Stimulated activated CD4-positive, alpha-beta T cell treated with anti-CD3 and anti-CD28 coated beads, Interleukin-2, amount 100 ng/mL, for 48 hours (primary cell): ENCODE measurements at places on chromosomes 3 and 15.

DNA sequence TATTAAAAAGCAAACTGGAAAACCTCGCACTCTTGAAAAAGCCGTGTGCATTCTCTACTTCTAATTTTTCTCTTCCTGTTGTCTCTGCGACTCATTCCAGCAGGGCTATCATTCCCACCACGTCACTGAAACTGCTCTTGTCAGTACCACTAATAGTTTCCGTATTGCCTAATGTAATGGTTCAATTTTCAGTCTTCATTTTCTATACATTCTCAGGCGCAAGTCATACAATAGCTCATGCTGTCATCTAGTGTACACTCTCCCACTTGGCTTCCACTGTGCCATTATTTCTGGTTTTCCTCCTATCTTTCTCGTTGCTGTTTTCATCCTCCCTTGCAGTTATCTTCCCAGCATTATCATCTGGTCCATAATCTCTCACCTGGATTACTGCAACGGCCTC, 160.2 kb downstream of the SPATA16 start:
- no peak for DNase-seq

GRCh38 chr15:74955796-74956647, 550 bp downstream of the RPP25 start:
- DNase-seq: peak; percentile 73

- DNase-seq: no peak
Observed at GRCh38 chr3:129308636-129309035, 30.0 kb downstream of the HMCES start.

- no peak for DNase-seq
Observed at GRCh38 chr3:79983118-79983517, 215.3 kb upstream of the ROBO1 start.

GRCh38 chr3:148075771-148076716, 621.7 kb upstream of the AGTR1 start:
- DNase-seq: no peak

- DNase-seq: no peak
Observed at GRCh38 chr3:67713764-67714469, 59.5 kb upstream of the SUCLG2 start.

DNA sequence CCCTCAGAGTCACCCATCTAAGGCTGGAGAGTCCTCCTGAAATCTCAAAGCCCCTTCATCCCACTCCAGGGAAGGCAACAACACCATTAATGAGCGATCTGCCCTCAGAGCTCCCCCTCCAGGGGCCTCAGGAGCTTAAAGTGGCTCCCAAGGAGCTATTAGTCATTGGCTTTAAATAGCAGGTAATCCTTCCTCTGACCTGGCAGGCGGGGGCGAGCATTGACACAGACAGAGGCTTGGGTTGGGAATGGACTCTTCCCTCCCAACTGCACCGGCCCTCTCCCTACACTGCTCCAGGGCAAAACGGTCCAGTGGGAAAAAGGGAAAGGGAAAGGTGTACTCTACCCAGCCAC, 1.4 kb downstream of the MFGE8 start:
- DNase-seq: no peak

- no peak for DNase-seq
Observed at GRCh38 chr3:123021996-123022510, 5.5 kb downstream of the SEMA5B start.

DNA sequence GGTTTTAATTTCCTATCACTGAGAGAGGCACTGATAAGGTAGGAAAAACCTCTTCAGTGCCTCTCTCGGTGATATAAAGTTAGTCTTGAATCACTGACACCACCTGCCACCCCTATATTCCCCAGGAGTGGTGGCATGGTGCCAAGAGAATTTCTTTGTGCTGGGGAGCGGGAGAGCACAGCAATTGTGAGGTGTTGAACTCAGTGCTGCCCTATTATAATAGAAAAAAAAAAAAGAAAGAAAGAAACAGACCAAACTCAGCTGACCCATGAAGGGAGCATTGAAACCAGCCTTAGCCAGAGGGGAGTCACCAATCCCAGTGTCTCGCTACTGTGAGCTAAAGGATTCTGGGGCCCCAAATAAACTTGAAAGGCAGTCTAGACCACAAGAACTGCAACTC, 201.4 kb upstream of the STT3B start:
- no peak for DNase-seq

DNA sequence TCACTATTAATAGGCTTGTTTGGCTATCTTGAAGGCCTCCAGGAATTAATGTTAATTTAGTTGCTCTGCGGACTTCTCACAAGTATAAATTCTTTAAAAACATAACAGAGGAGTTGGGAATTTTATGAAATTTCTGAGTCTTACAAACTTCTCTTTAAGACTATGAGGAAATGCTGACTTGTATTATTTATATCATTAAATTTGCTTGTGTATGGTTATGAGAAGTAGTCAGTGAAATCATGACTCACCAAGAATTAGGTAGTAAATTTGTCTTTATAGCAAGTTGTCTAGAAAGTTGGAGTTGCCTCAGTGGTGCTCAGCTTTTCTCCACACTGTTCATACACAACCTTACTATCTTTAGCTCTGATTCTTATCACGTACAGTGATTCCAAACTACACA, 26.5 kb downstream of the PHLDB2 start:
- DNase-seq: no peak

DNA sequence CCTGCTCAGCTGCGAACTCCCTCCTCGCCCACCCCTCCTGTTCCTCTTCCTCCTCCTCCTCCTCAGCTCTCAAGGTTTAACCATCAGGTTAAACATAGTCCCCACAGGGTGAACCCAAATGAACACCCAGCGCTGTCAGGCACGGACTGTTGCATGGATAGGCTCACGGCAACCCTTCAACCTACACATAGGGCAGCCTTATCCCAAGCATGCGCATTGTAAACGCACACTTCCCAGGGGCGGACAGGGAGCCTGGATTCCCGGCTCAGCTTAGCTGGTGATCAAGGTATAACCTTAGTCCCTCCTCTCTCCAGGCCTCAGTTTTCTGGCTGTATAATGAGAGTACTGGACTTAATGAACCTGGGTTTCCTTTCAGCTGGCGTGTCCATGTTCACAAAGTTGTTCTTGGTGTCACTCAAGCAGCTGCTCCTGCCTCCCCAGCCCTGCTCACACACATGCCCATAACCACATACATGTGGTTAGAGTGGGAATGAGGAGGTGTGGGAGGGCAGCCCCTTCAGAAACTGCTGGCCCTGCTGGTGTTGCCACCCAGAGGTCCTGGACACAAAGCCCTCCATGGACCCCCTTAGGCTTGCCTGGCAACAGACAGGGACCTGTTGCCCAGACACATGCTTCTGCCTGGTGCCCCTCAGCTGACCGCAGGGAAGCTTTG, 20.9 kb upstream of the VPS33B start:
- no peak for DNase-seq

- DNase-seq: no peak
Observed at GRCh38 chr3:169137076-169137475, 526.4 kb downstream of the MECOM start.

- no peak for DNase-seq
Observed at GRCh38 chr15:65091946-65092770, 15.6 kb downstream of the KBTBD13 start.

DNA sequence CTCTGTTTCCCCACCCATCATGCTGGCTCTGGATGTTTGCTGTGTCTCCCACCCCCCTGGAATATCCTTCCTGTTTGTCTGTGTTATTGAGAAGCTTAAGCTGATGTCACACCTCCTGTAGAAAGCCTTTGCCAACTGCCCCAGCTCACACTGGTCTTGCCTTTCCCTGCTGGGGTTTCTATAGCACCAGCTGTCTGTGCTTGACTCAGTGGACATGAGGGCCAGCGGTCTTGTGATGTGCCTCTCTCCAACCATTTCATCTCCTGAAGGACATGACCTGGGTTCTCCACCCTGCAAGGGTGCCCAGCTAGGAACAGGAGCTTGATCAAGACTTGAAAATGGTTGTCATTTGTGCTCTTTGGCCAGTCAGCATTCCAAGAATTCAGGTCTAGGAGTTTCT, 14.7 kb downstream of the TMEM40 start:
- DNase-seq: no peak

- DNase-seq: no peak
Observed at GRCh38 chr3:50203113-50203808, 1.8 kb upstream of the SLC38A3 start.

DNA sequence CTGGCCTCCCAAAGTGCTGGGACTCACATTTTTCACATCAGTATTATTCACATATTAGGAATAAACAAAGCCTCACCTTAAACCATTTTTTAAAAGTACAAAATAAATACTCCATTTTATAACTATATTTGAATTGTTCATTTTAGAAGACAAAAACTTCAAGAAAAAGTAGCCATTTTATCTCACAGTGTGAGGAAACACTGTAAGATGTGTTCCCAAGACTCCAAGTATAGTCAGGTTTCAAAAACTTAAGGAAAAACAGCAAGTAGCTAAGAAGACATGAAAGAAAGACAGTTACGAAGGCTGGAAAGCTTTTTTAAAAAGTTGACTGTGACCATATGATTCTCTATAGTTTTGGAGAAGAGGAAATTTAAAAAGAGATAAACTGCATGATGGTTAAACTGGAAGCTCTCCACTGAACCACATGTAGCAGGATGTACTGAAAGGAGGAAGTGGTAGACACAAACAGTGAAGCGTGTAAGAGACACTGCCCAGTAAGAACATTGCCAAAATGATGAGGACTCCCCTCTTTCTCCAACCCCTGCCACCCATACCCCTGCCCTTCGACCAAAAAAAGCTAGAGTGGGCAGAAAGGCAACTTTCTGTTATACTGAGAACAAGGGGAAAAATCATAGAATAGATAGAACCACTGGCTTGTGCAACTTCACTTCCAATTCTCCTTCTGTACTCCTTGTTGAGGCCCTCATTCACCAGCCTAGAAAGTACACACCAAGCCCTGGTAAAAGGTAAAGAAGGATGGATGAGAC, 6.2 kb upstream of the TMF1 start:
- no peak for DNase-seq

DNA sequence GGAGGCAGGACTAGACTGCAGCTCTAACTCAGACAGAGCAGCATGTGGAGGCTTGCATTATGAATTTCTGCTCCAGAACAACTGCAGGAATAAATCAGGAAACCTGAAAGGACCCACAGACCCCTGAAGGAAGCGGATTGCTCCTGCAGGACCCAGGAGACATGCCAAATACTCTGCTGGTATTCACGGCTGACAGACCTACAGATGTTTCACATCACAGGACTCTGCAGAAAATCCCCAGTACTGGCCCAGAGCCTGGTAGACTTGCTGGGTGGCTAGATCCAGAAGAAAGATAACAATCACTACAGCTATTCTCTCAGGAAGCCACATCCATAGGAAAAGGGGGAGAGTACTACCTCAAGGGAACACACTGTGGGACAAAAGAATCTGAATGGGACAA, 942.1 kb downstream of the AGBL1 start:
- DNase-seq: no peak

GRCh38 chr3:8524249-8524648, 22.6 kb downstream of the LMCD1 start:
- DNase-seq: no peak

DNA sequence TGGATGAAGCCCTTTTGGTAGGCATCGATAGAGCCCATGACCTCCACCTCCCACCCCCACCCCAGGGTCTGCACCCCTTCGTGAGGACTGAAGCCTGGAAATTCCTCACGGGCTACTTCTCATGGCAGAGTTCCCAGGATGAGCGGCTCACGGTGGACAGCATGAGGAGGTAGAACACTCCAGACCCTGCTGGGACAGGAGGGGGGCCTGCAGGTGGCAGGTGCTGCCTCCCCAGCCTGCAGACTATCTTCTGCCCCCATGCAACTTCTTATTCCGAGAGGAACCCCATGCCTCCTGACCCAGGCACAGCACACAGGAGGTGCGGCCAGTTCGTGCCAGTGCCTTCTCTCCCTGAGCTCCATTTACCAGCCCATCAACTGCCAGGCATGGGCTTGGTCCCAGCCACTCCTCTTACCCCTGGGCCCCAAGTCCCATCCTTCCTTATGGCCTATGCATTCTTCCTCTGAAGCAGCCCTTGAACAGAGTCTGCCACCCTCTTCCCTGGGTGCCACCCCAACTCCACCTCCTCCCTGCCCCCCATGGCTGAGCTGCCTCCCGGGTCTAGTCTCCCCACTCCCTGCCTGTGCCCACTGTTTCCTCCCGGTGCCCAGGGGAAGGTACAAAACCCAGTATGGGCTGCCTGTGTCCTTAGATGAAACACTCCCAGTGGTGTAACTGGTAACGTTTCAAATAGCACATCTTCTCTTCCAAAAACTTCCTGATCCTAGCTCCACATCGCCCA, 8.4 kb downstream of the TBC1D21 start:
- DNase-seq: no peak

DNA sequence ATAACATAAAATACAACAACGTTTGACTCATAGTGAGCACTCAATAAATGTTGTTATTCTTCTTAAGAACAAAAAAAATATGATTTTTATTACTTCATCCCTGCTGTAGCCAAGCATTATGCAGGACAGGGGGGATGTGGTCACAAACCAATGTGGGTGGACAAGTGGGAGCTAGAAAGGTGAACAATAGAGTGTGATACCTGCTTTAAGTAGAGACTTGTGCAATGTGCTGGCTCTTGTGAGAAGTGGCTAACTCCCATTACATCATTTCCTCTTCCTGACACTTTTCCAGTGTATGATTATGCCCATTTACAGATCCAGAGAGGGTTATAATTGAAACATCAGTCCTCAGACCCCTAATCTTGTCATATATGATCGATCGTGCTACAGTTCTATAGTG, 193.6 kb downstream of the UBE2E2 start:
- no peak for DNase-seq
